ENCODE measurements at places on chromosomes 1 and 21.

- DNase-seq: no peak
These were observed 123.6 kb upstream of the JUN start for GRCh38 chr1:58907398-58907797.

GRCh38 chr1:214349781-214350180 lies 68.8 kb downstream of the SMYD2 start:
- no peak for DNase-seq

GRCh38 chr1:26598890-26599289 lies 69.3 kb downstream of the RPS6KA1 start:
- peak; percentile 19 for DNase-seq

GRCh38 chr1:26096471-26096870 lies 15.2 kb upstream of the PDIK1L start:
- peak; percentile 4 for DNase-seq

Measured in hippocampal formation (tissue), 2 donors.